Stomach (tissue), 19 donors: ENCODE measurements at places on chromosomes 7 and 10. TPM values are rescaled to one million over a fixed set of nuclear protein-coding genes. Genes with fewer than 3 reads are reported as not detected.

GRCh38 chr10:117419921-117420320 lies 44.7 kb upstream of the PDZD8 start:
- no peak for DNase-seq
- H3K36me3 ChIP-seq, result no peaks in the 10 kb centered on the region
- no peaks in the 10 kb centered on the region for H3K4me1 ChIP-seq
- no peaks in the 10 kb centered on the region for H3K27me3 ChIP-seq
- no peak overlapping the region for H3K27ac ChIP-seq

GRCh38 chr10:94991243-94991888 lies 52.9 kb downstream of the CYP2C9 start:
- no peak for DNase-seq
- H3K4me1 ChIP-seq, result no peaks in the 10 kb centered on the region
- no peaks in the 10 kb centered on the region for H3K36me3 ChIP-seq
- no peak overlapping the region for H3K4me3 ChIP-seq

DNA sequence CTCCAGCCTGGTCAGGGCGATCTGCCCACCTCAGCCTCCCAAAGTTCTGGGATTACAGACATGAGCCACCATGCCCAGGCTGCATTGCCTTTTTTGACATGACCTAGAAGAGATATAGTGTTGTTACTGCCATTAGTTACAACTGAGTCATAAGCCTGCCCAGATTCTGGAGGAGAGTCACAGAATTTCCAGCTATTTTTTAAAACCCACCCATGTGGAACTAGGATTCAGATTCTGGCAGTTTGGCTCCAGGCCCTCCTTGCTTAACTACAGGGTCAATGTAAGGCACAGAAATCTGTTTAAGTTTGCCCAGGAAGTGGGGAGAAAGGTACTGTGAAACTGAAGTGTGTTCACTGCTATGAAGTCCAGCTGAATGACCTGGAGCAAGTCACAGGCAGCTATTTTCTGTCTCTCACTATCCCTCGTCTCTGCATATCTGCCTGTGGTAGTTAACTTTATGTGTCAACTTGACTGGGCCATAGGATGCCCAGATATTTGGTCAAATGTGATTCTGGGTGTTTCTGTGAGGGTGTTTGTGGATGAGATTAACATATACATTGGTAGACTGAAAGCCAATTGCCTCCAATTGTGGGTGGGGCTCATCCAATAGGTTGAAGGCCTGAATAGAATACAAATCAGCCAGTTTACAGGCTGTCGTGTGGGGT lies 8.4 kb upstream of the MARVELD1 start:
- no peaks in the 10 kb centered on the region for H3K4me1 ChIP-seq
- no peaks in the 10 kb centered on the region for H3K27me3 ChIP-seq
- no peaks in the 10 kb centered on the region for H3K36me3 ChIP-seq
- no peak overlapping the region for H3K4me3 ChIP-seq

DNA sequence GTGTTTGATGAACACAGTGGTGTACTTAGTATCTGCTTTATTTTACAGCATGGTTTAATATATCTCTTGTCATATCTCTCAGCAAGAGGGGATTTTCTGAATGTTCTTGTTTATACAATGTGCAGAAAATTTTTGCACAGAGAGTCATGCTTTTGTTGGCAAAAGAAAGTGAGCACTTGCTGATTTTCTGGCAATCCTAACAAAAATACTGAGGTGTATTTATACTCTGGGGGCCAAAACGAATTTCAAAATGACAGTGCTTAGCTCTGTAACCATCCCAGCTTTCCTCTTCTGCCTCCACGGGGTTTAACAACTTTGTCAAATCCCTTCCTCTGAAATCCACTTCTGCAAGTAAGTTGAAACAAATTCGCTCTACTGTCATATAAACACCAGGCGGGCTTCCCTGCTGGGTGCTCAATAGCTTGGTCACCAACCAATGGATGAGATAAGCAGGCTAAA lies 169.2 kb downstream of the NOC3L start:
- H3K27me3 ChIP-seq, result no peaks in the 10 kb centered on the region
- H3K27ac ChIP-seq, result peak overlapping the region; percentile 18
- no peak overlapping the region for H3K4me3 ChIP-seq
- H3K36me3 ChIP-seq, result no peaks in the 10 kb centered on the region

DNA sequence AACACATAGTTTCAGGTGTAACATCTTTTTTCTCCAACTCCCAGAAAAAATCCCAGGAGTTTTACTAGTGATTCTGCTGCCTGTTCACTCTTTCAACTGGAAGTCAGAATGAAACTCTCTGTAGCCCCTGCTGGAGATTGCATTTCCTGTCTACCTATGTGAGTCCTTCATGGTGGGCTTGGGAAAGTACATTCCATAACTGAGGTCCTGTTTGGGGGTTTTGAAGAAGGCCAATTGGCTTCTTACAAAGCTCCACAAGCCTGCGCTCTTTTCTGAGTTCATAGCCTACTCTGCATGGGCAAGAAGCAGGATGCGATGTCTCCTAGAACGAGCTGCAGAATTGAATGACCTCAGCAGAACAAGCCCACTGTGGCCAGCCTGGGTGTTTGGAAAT lies 86.7 kb downstream of the LYZL2 start:
- DNase-seq, result no peak
- H3K36me3 ChIP-seq, result no peaks in the 10 kb centered on the region
- no peak overlapping the region for H3K27ac ChIP-seq
- H3K27me3 ChIP-seq, result no peaks in the 10 kb centered on the region
- H3K4me3 ChIP-seq, result no peak overlapping the region

EIF4EBP2 gene
- total RNA-seq, result 70.0 TPM

DNA sequence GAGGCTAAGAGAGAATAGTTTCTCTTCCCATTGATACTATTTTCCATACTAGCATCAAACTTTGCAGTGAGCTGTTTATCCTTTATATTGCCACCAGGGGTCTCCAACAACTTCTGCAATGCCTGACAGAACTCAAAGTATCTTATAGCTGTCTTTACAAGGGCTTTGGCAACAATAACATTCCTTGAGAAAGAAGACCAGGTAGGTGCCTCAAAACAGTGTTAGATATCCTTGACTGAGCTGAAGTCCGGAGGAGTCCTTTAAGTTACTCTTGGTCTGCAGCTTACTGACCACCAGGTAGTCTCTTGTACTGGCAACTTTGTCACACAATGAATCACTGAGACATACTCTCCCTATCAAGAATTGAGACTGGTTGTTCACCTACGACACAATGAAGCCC lies 30.0 kb upstream of the TES start:
- no peaks in the 10 kb centered on the region for H3K27me3 ChIP-seq
- no peak overlapping the region for H3K27ac ChIP-seq
- no peaks in the 10 kb centered on the region for H3K36me3 ChIP-seq
- no peak for DNase-seq

- H3K4me1 ChIP-seq, result peaks cover 11% of the 10 kb centered on the region
- no peak overlapping the region for H3K27ac ChIP-seq
- H3K27me3 ChIP-seq, result no peaks in the 10 kb centered on the region
- no peaks in the 10 kb centered on the region for H3K36me3 ChIP-seq
- peak; percentile 17 for DNase-seq
- H3K4me3 ChIP-seq, result no peak overlapping the region
These were observed 1132.0 kb upstream of the LRRTM3 start for GRCh38 chr10:65793738-65794425.

NKX2-3 gene
- total RNA-seq, result not detected

SH2B2 gene
- total RNA-seq, result 7.1 TPM

- H3K4me1 ChIP-seq, result peaks cover 10% of the 10 kb centered on the region
- no peak for DNase-seq
- H3K4me3 ChIP-seq, result no peak overlapping the region
- H3K36me3 ChIP-seq, result no peaks in the 10 kb centered on the region
- peaks cover 32% of the 10 kb centered on the region for H3K27me3 ChIP-seq
These were observed 249.9 kb upstream of the C7orf33 start for GRCh38 chr7:148340438-148341280.

GRCh38 chr10:52517012-52517411 lies 202.9 kb downstream of the DKK1 start:
- H3K4me3 ChIP-seq, result no peak overlapping the region
- no peaks in the 10 kb centered on the region for H3K4me1 ChIP-seq
- no peak overlapping the region for H3K27ac ChIP-seq
- DNase-seq, result no peak
- no peaks in the 10 kb centered on the region for H3K27me3 ChIP-seq

GRCh38 chr7:167090-167855 lies 25.1 kb upstream of the FAM20C start:
- no peak overlapping the region for H3K4me3 ChIP-seq
- H3K36me3 ChIP-seq, result no peaks in the 10 kb centered on the region
- H3K27ac ChIP-seq, result no peak overlapping the region
- DNase-seq, result no peak
- H3K4me1 ChIP-seq, result peaks cover 13% of the 10 kb centered on the region

DNA sequence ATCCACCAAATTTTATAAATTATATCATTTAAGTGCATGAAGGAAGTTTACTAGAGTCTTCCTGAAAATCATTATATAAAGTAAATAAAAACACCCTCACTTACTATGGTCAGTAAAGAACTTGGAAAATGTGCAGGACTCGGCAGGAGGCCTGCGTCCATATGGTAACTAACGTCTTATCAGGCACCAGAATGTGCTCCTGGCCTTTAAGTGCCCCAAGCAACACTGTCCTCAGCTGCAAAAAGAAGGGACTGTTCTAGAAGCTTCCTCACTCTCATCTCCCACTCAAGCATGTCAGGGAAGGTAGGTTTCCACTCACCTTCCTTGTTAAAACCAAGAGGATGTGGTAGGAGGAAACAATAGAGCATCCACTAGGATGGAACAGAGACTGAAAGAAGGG lies 11.3 kb downstream of the SFMBT2 start:
- DNase-seq, result no peak
- no peak overlapping the region for H3K27ac ChIP-seq
- H3K27me3 ChIP-seq, result no peaks in the 10 kb centered on the region
- no peak overlapping the region for H3K4me3 ChIP-seq
- H3K36me3 ChIP-seq, result no peaks in the 10 kb centered on the region
